ENCODE measurements at places on chromosomes 16 and 17.
A peak's percentile ranks its signal among the peaks of the same experiment; 100 is the strongest.

- DNase-seq, result no peak
Observed at GRCh38 chr16:68884401-68884800, 41.1 kb downstream of the TANGO6 start.

DNA sequence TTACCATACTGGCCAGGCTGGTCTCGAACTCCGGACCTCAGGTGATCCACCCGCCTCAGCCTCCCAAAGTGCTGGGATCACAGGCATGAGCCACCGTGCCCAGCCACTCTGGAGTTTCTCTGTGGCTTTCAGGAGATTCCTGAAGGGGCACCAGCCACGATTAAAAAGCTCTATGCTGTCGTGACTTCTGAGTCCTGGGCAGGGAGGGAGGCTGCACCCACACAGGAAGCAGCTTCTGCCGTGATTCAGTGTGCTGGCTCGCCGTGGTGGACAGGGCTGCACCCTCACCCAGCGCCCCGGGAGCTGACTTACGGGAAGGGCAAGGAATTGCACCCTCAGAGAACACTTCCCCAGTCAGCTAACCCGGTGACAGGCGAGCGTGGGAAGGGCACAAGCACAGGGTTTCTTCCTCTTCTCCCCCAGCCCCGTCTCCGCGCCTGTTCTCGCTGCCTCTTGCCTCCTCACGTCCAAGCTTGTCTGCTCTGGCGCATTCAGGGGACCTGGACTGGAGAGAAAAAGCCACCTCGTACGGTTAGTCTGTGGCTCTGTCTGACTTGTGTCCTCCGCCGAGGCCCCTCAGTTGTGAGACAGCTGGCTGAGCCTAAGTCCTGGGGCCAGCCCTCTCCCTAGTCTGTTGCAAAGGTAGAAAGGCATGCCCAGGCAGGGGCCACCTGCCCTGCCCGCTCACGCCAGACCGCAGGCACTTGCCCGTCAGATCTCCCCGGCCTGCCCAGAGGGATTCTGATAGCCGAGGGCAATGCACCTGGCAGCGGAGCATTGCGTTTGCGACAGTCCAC, 145.0 kb downstream of the SEC14L1 start:
- no peak for DNase-seq

GRCh38 chr17:39800540-39800939, 62.8 kb downstream of the GRB7 start:
- peak; percentile 67 for DNase-seq

- DNase-seq, result no peak
Observed at GRCh38 chr16:29839822-29840221, 19.6 kb downstream of the MVP start.

- DNase-seq, result peak; percentile 93
Observed at GRCh38 chr16:25257956-25258860, 563 bp upstream of the ZKSCAN2 start.

DNA sequence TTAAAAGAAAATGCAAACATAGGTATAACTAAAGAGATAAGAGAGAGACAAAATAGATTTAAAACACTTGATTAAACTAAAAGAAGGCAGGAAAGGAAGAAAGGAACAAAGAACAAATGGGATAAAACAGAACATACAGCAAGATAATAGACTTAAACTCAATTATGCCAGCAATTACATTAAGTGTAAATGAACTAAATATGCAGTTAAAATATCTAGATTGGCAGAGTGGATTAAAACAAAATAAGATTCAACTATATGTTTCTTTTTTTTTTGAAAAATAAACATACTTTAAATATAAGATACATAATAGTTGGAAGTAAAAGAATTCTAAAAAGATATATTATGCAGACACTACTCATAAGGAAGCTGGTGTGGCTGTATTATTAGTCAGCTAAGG, 9.7 kb upstream of the CFAP20 start:
- no peak for DNase-seq

GRCh38 chr17:82302991-82303943, 14.1 kb downstream of the CD7 start:
- DNase-seq, result peak; percentile 77

GRCh38 chr16:84739349-84740124, 39.7 kb downstream of the USP10 start:
- DNase-seq, result no peak

DNA sequence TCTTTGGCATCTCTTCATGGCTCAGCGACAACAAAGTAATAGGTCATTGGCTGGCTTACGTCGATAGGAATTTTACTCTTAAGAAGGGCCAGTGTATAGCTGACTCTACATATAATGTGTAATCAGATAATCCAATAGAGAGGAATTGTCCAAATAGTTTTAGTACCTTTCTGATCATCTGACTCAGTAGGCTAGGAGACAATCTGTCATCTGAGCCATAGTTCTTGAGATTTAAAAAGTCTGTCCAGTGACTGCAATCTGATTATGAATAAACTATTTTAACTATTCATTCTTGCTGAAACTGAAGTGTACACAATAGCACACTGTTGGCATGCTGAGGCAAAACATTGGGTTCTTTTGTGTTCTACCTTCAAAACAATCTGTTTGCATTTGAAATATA, 21.4 kb upstream of the NOL11 start:
- DNase-seq, result no peak

- no peak for DNase-seq
Observed at GRCh38 chr16:20241321-20241720, 86.0 kb downstream of the GP2 start.

- no peak for DNase-seq
Observed at GRCh38 chr17:40857535-40857934, 9.5 kb downstream of the KRT12 start.

DNA sequence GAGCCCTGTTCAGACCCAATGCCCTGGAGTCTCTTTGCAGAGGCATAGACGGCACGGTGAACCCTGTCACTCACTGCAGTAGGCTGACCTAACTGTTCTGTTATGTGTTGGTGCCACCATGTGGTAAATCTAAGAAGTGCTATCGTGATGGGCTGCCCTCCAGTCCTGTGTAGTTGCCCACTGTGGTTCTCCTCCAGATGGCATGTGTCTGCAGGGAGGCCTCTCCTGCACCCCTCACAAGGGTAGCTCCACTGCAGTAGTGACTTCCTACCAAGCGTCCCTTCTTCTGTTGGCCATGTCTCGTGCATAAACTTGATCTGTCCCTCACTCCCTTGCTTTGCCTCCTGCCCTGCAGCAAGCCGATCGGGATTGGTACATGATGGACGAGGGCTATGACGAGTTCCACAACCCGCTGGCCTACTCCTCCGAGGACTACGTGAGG, 5.8 kb downstream of the DHX38 start:
- DNase-seq, result no peak

- DNase-seq, result no peak
Observed at GRCh38 chr16:11342021-11342855, 3.0 kb upstream of the RMI2 start.

DNA sequence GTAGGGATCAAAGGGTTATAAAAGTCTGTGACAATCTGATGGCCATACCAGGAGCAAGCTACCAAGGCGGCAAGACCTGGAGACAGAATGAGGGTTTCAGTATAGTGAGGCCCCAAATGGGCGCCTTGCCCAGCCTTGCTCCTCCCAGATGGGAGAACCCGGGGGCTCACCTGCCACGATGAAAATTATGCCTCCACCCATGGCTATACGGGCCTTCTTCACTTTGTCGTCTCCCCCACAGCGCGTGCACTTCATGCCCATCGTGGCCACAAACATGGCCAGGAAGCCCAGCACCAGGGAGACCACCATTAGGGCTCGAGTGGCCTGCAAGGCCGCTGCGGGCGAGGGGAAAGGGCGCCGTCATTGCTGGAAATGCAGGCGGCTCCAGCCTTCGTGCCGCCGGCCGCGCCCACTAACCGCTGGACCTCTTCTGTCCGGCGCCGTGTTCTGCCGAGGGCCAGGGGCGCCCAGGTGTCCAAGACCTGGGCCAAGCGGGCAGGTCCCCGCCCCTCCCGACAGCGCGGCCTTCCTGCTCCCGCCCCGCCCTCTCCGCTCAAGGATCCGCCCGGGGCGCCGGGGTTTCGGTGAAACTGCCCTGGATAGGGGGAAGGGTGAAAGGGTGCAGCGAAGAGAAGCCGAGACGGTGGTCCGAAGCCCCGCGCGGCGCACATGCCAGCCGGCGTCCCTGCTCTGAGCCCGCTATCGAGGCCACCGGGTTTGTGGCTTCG, 1.5 kb downstream of the CLDN7 start:
- no peak for DNase-seq

DNA sequence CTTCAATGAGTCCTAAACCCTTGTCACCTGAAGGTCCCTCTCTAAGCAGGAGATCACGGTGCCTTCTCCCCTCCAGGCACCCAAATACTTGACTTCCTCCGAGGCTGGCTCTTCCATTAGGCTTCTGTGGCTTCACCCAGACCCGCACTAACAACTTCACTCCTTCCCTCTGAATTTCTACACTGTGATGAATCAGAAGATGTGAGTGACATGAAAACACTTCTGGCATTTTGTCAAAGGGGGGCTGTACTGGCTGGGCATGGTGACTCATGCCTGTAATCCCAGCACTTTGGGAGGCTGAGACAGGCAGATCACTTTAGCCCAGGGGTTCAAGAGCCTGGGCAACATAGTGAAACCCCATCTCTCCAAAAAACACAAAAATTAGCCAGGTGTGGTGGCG, 72.6 kb upstream of the CNEP1R1 start:
- DNase-seq, result no peak

DNA sequence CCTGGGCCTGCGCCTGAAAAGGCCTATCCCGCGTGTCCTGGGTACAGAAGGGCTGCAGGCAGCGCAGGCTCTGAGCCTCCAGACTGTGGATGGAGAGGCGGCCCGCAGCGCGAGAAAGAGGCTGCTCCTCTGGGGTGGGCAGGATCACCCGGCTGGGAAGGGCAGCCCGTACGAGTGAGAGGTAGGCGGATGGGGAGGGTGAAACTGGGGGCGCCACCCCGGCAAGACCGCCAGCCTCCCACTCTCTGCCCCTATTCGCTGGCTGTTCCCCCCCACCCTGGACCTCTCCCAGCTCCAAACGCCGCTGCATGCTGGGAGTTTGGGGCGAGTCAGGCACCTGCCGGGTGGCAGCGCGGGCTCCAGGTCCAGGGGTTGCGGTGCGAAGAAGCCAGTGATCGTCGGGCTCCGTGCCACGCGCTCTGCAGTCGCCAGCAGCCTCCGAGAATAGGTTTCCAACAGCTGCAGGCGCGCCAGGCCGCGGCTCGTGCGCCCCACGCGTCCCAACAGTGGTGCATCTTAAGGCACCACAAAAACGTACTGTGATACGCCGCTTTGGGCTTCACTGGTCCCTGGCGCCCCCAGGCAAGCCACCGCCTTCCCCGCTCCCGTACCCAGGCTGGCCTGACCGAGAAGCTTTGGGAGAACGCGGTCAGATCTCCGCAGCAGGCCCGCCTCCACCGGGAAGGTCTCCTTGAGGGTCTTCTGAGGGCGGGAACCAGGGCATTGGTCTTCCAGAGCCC, 1.1 kb downstream of the NOXO1 start:
- DNase-seq, result no peak

GRCh38 chr16:49838441-49839016, 17.4 kb downstream of the ZNF423 start:
- DNase-seq, result no peak

DNA sequence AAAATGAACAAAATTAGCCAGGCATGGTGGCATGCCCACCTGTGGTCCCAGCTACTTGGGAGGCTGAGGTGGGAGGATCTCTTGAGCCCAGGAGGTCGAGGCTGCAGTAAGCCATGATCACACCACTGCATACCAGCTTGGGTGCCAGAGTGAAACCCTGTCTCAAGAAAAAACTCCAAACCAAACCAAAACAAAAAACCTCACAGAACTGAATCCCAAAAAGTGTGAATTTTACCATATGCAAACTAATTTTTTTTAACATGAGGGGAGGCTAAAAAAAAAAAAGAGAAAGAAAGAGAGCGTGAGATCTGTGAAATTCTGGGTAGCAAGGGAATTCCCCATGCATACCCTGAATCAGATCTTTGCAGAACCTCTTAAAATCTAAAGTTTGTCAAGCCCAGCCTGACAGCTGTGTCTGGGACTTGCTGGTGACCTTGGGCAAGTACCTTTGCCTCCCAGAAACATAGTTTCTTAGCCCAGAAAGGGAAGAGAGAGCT, 17.1 kb upstream of the CDH1 start:
- no peak for DNase-seq

DNA sequence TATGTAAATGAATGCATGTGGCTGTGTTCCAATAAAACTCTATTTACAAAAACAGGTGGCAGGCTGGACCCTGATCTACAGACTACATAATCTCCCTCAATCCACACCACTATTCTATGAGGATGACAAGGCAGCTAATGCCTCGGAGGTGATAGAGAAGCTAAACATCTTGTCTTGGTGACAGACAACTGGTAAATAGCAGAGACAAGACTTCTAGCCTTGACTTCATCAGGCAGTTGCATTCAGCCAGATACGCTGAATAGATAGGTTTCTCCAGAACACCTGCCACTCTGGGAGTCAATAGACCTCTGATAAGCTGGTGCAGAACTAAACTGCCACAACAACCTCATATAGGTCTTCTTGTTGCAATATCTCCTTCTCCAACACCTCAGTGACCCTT, 3.3 kb downstream of the ATPAF2 start:
- no peak for DNase-seq

DNA sequence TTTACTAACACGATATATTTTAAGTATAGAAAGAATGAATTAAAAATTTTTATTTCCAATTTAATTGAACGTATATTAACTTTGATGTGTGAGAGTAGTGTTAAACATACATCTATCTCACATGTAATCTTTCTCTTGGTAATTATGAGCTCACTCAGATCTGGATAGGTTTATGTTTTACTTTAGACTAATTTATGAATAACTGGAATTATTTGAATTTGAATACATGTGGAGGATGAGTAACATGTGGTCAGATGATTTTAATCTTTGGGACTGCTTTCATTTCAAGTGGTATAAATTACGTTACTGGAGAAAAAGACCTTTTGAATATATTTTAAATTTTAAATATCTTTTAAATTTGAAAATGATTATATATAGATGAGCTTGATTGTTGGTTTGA, 49.9 kb upstream of the RHBDL3 start:
- DNase-seq, result no peak

GRCh38 chr16:15415511-15415985, 18.8 kb upstream of the BMERB1 start:
- no peak for DNase-seq

DNA sequence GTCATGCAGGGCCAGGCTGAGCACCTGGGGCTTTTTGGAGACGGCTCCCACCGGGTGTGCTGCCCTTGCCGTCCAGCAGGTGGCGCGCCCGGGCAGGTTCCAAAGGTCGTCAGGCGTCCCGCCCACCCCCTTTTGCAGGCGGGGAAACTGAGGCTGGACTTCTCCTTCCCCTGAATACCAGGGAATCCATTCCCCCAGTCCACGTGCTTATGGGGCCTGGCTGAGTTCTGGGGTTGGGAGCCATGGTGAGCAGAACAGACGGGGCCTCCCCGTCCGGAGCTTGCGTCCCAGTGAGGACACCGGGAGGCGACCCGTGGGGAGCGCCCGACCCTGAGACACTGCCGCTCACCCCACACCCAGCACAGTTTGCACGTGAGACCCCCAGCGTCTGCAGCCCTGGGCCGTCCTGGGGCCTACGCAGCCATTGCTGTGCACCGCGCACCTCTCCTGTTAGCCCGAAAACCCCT, 51.8 kb upstream of the JPH3 start:
- peak; percentile 86 for DNase-seq

DNA sequence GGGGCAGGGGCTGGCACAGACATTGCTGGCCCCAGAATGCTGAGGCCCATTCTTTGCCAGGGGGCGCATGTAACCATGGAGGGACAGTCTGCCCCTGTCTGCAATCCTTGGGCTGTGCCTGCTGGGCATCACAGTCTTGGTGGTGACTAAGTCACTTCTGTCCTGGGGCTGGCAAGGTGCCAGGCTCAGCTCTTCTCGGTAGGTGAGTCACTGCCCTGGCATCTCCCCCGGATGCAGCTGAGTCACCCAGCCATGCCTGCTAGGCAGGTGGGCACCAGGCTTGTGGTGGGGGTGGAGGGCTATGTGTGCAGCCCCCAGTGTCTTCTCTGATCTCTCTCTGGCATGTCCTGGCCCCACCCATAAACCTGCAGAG, 5.6 kb downstream of the RARA start:
- peak; percentile 88 for DNase-seq
